ENCODE measurements at places on chromosomes 1 and 21. TPM values are rescaled to one million over a fixed set of nuclear protein-coding genes. Genes with fewer than 3 reads are reported as not detected.

The TDRD10 gene
- total RNA-seq = not detected

The SLC9C2 gene
- 0.98 TPM for total RNA-seq

The KCNA2 gene
- total RNA-seq = 19.7 TPM

The OR2T11 gene
- total RNA-seq = not detected

- H3K4me1 ChIP-seq = no peaks in the 10 kb centered on the region
- peaks cover 5% of the 10 kb centered on the region for H3K27me3 ChIP-seq
- no peaks in the 10 kb centered on the region for H3K36me3 ChIP-seq
- no peak for DNase-seq
These were observed 184.6 kb upstream of the NRIP1 start for GRCh38 chr21:15249285-15249993.

GRCh38 chr1:45752441-45753052 is 2.1 kb upstream of the IPP start:
- peaks cover 3% of the 10 kb centered on the region for H3K4me1 ChIP-seq
- peaks cover 2% of the 10 kb centered on the region for H3K27me3 ChIP-seq
- no peaks in the 10 kb centered on the region for H3K36me3 ChIP-seq
- DNase-seq = no peak
- no peak overlapping the region for H3K27ac ChIP-seq

DNA sequence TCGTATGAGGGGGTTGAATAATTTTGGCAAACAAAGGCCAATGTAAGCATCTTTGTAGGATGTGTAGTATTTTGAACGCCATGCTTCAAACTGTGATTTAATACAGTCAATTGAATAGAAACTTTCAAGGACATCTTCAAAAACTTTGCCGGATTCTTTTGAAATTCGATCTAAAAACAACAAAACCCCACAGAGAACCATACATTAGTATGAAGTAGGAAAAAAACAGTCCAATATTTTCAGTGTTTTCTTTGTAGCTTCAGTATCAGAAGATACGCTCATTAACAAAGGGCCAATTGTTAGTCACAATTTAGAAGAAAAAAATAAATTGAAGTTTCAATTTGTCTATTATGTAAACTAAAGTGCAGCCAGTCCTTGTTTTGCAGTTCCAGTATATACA is 20.7 kb upstream of the SYNJ1 start:
- DNase-seq = no peak
- peaks cover 3% of the 10 kb centered on the region for H3K27me3 ChIP-seq
- H3K36me3 ChIP-seq = no peaks in the 10 kb centered on the region
- H3K27ac ChIP-seq = no peak overlapping the region
- no peaks in the 10 kb centered on the region for H3K4me1 ChIP-seq

GRCh38 chr1:9798236-9799130 is 25.3 kb downstream of the CLSTN1 start:
- H3K27me3 ChIP-seq = peaks cover 2% of the 10 kb centered on the region
- H3K4me1 ChIP-seq = peaks cover 20% of the 10 kb centered on the region
- DNase-seq = no peak
- no peak overlapping the region for H3K4me3 ChIP-seq
- H3K36me3 ChIP-seq = no peaks in the 10 kb centered on the region

GRCh38 chr1:43444836-43445235 is 8.9 kb downstream of the HYI start:
- H3K4me3 ChIP-seq = no peak overlapping the region
- DNase-seq = peak; percentile 7
- peaks cover 19% of the 10 kb centered on the region for H3K36me3 ChIP-seq
- peaks cover 12% of the 10 kb centered on the region for H3K27me3 ChIP-seq
- H3K4me1 ChIP-seq = no peaks in the 10 kb centered on the region
- H3K27ac ChIP-seq = no peak overlapping the region

GRCh38 chr1:116853680-116854402 is 55.9 kb upstream of the PTGFRN start:
- H3K4me1 ChIP-seq = peaks cover 59% of the 10 kb centered on the region
- DNase-seq = no peak
- no peaks in the 10 kb centered on the region for H3K36me3 ChIP-seq
- H3K4me3 ChIP-seq = peak overlapping the region; percentile 63
- H3K27ac ChIP-seq = peak overlapping the region; percentile 94

- no peaks in the 10 kb centered on the region for H3K36me3 ChIP-seq
- no peak overlapping the region for H3K4me3 ChIP-seq
- H3K27me3 ChIP-seq = no peaks in the 10 kb centered on the region
- no peak for DNase-seq
- no peak overlapping the region for H3K27ac ChIP-seq
These were observed 1.3 kb downstream of the ACTRT2 start for GRCh38 chr1:3022511-3022973.

GRCh38 chr1:111629190-111629954 is 9.8 kb downstream of the RAP1A start:
- no peaks in the 10 kb centered on the region for H3K36me3 ChIP-seq
- H3K27me3 ChIP-seq = no peaks in the 10 kb centered on the region
- peaks cover 2% of the 10 kb centered on the region for H3K4me1 ChIP-seq
- H3K27ac ChIP-seq = no peak overlapping the region
- no peak overlapping the region for H3K4me3 ChIP-seq

DNA sequence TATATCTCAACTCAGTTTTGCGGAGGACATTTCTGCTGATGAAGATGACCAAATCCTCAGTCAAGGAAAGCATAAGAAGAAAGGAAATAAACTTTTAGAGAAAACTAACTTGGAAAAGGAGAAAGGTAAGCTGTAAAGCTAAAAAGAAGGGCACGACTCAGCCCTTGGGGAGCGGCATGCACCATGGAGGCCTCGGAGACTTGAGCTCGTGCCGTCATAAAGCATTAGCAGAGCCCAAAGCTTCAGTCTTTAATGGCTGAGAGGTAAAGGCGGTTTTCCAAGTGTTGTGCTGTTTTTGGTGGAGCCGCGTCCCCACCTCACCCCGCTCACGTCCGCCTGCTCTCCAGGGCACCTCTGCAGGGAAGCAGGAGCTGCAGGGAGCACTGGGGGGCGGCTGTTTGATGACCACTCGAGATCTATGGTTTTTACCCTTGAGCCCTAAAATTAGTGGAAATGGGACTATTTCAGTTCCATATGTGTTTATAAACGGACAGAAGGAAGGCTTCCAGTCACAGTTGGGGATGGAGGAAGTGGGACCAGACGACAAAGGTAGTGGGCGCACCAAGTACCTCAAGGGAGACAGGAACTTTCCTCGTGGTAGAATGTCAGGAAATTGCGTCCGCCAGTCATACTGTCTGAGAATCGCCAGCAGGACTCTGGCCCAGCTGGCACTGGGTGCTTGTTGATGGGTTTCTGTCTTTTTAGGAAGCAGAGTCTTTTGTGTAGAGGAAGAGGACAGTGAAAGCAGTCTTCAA is 27.6 kb downstream of the RRP1B start:
- no peaks in the 10 kb centered on the region for H3K4me1 ChIP-seq
- no peaks in the 10 kb centered on the region for H3K27me3 ChIP-seq

DNA sequence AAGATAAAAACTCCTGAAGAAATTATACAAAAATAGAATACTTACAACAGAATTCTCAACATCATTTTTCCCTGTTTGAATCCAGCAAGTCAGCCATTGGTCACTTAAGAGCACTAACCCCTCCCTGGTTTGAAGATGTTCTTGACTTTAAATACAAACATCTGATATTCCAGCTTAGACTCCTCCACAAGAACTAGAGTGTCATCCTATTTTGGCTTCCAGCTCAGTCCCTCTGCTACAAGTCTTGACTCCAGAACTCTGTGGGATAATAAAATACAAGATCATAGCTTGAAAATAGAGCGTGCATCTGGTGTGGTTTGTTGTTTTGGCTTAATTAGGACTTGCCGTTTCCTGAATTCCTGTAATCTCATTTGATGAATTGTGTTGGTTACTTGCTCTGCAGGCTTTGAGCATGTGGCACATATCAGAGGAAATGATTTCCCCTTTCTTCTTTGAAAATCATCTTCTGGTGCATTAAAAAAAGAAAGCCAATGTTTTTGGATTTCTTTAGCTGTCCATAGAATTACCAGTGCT is 63.7 kb upstream of the DPT start:
- no peak overlapping the region for H3K4me3 ChIP-seq
- no peak for DNase-seq
- H3K36me3 ChIP-seq = no peaks in the 10 kb centered on the region
- H3K27ac ChIP-seq = no peak overlapping the region
- H3K4me1 ChIP-seq = no peaks in the 10 kb centered on the region

DNA sequence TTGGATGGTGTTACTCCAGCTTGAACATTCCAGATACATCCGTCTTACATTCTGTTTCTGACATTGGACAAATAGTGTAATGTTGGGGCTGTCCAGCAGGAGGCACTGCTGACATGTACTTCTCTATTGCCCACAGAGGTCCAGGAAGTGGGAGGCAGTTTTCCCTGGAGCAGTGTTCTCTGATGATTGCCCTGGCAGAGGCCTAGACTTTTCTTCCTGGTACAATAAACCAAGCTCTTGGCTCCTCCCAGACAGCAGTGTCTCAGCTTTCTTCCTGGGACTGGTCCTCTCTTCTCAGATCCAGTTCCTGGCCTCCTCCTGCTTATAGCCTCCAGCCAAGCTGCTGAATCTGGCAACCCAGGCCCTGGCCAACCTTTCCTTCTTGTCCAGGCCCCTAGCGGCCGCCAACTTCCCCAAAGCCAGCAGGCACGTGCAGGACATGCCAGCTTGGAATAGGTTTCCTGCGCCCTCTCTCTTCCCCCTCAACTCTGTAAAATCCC is 14.9 kb upstream of the IFNLR1 start:
- no peaks in the 10 kb centered on the region for H3K27me3 ChIP-seq
- no peaks in the 10 kb centered on the region for H3K36me3 ChIP-seq
- peak; percentile 83 for DNase-seq
- H3K4me1 ChIP-seq = no peaks in the 10 kb centered on the region
- H3K27ac ChIP-seq = no peak overlapping the region
- no peak overlapping the region for H3K4me3 ChIP-seq

DNA sequence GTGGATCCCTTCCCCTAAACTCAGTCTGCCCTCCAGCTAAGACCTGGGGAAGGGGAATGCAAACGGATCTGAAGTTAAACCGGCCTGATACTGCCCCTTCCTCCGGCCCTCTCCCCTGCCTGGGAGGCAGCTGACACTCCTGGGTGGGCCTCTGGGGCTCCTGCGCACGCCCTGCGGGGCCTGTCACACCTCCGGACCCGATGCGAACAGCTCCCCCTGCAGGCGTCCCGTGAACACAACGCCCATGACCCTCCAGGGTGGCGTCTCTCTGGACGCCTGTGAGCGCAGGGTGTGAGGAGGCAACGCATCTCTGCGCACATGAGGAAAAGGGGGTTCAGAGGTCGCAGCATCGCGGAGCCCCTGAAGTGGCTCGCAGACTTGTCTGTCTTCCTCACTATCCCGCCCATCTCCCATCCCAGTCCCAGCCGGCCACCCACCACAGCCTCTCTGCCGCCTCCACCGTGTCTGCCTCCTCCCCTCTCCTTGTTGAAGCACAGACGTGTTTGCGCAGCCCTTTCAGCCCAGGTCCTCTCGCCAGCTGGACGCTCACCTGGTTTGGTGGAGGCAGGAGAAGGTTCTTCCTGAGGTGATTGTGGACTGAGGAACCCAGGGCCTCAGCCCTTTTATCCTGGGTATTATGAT is 421 bp upstream of the LCE3A start:
- no peak overlapping the region for H3K4me3 ChIP-seq
- H3K27ac ChIP-seq = no peak overlapping the region
- peaks cover 6% of the 10 kb centered on the region for H3K27me3 ChIP-seq
- DNase-seq = peak; percentile 33
- H3K36me3 ChIP-seq = peaks cover 11% of the 10 kb centered on the region
- H3K4me1 ChIP-seq = no peaks in the 10 kb centered on the region

GRCh38 chr1:1305300-1306069 is 2.2 kb downstream of the ACAP3 start:
- H3K27me3 ChIP-seq = peaks cover 27% of the 10 kb centered on the region
- DNase-seq = peak; percentile 78
- H3K36me3 ChIP-seq = no peaks in the 10 kb centered on the region
- H3K27ac ChIP-seq = peak overlapping the region; percentile 99
- H3K4me1 ChIP-seq = no peaks in the 10 kb centered on the region

DNA sequence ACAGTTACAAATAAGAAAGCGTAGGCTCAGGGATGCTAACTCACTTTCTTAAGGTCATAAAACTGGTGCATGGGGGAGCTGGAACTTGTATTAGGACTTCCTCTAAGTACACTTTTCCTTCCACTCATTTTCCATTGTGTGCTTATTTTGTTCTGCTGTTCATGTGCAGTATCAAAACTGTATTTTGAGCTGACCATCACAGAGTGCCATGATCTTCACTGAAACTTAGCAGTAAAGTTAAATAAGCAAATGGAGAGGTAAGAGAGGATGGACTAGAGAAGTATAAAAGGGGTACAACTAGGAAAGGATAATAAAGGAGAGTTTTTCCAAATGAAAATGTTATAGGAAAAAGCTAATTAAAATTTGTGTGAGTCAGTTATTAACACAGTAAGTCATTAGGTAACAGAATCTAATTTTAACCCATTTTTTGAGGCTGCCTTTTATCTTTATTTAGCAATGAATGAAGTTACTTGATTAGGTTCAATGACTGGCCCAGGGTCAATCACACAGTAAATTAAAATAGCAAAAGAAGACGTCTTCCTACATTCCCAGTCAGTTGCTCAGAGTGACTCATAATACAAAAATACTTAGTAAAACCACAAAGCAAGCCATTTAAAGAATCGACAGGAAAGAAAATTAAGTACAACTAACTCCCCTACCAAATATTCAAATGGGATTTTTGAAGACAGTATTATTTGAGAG is 165.8 kb upstream of the C1orf105 start:
- H3K27me3 ChIP-seq = no peaks in the 10 kb centered on the region
- no peaks in the 10 kb centered on the region for H3K4me1 ChIP-seq
- H3K27ac ChIP-seq = no peak overlapping the region
- H3K4me3 ChIP-seq = no peak overlapping the region
- DNase-seq = no peak

- no peak overlapping the region for H3K4me3 ChIP-seq
- DNase-seq = no peak
- H3K27me3 ChIP-seq = no peaks in the 10 kb centered on the region
- no peaks in the 10 kb centered on the region for H3K36me3 ChIP-seq
- no peaks in the 10 kb centered on the region for H3K4me1 ChIP-seq
- no peak overlapping the region for H3K27ac ChIP-seq
These were observed 55.5 kb downstream of the PLPPR5 start for GRCh38 chr1:98949166-98949565.

DNA sequence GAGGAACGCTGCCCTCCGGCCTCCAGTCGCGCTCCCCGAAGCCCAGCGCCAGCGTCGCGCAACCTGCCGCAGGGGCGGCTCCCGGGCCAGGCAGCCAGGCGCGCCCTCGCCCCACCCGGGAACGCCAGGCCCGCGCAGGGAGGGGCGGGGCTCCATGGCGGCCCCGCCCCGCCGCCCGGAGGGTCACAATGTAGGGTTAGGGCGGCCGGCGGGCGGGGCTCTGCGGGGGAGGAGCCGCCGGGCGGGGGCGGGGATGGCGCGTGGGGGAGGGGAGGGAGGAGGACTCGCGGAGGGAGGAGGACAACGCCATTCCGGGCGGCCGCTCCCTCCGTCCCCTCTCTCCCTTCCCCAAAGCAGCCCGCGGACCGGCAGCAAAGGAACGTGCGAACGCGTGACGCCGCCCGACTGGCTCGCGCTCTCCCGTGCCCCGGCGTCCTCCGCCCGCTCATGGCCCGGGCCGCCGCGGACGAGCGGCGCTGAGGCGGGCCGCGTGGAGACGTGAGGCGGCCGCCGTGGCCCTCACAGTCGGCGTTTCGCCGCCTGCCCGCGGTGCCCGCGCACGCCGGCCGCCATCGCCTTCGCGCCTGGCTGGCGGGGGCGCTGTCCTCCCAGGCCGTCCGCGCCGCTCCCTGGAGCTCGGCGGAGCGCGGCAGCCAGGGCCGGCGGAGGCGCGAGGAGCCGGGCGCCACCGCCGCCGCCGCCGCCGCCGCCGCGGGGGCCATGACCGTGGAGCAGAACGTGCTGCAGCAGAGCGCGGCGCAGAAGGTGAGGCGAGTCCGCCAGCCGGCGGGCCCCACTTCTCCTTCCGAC is at the start of gene USP25:
TSS of gene USP25 (plus strand) at position 309 of the 810 bp plus-strand sequence. CDS start at position 721, 412 bp downstream.
- peaks cover 1% of the 10 kb centered on the region for H3K4me1 ChIP-seq
- DNase-seq = peak; percentile 87
- H3K27me3 ChIP-seq = peaks cover 7% of the 10 kb centered on the region
- peak within 1 kb of the TSS; percentile 84 for H3K27ac ChIP-seq
- H3K36me3 ChIP-seq = no peaks in the 10 kb centered on the region
